Kidney (tissue), 22 donors: ENCODE measurements at places on chromosomes 11 and 22.

DNA sequence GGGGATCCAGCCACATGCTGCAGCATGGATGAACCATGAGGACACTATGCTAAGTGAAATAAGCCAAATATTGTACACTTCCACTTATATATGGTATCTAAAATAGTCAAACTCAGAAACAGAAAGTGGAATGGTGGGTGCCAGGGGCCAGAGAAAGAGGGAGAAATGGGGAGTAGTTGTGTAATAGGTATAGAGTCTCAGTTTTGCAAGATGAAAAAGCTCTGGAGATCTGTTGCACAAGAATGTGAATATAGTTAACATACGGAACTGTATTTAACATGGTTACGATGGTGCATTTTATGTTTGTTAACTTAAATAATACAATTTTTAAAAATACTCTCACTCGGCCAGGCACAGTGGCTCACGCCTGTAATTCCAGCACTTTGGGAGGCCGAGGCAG is 21.2 kb downstream of the GDPD5 start:
- no peak for DNase-seq

DNA sequence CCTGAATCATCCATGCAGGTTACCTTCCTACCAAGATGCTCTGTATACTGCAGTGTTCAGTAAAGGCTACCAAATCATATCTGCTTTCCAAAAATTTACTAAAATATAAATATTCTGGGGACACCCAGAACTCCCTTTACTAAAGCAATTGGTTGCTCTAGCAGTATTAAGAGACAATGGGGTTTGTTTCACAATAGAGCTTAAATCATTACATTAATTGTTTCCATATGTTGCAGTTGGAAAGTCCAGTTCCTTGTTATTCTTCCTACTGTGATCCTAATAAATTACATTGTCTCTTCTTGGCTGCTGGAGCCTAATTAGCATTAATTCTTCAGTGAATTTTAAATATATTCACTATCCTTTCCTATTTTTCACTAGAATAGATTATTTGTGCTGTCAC is 316.0 kb upstream of the MTNR1B start:
- no peak for DNase-seq

GRCh38 chr11:43315966-43316365 is 4.2 kb downstream of the API5 start:
- no peak for DNase-seq

DNA sequence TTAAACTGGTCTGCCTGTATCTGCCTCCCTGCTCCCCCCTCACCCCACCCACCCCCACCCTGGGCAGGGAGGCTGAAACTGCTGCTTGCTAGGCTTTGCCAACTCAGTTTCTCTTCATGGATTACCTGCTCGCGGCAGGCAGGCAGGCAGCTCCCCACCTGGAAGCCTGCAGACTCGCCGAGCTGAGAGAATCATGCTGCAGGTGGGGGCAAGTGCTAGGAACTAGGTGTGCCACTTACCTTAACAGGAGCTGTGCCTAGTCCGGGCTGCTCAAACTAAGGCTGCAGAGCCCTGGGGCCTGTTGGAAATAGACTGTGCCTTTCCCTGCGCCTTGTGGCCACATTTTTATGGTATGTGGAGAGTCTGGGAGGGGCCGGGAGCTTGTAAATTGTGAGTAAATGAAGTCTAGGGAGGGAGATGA is 30.3 kb downstream of the MARK2 start:
- DNase-seq, result no peak

GRCh38 chr11:112425121-112425520 is 164.5 kb upstream of the PLET1 start:
- DNase-seq, result no peak

DNA sequence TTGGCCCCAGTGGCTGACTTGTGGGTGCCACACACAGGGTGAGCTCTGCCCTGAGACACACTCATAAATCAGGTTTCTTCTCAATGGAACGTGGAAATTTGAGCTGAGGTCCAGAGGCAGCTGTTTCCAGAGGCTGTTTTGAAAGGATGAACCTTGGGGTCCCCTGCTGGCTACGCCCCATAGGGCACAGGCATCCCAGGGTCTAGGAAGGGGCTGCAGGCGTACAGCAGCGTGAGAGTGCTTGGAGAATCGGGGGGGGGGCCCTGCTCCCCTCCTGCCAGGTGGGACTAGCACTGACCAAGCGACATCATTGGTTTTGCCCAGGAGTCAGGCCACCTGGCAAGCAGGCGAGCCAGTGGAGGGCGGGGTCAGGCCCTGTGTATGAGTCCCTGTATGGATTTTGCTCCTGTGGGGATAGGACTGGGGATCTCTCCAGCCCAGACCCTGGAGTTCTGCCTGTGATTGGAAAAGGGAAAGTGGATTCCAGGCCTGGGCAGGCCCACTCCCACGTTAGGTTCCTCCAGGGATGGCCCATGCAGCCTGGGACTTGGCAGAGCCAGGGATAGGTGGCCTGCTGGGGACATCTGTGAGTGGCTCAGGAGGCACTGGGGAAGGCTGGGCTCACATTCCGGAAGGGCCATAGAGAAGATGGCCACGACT is 61.0 kb downstream of the FBXO7 start:
- DNase-seq, result peak; percentile 43

GRCh38 chr11:134760299-134760698 is 348.3 kb upstream of the B3GAT1 start:
- DNase-seq, result no peak

- DNase-seq, result no peak
Observed at GRCh38 chr22:24583221-24584165, 9.4 kb downstream of the LRRC75B start.
